Body of pancreas (tissue), 4 donors: ENCODE measurements at places on chromosomes 2 and 18. TPM values are rescaled to one million over a fixed set of nuclear protein-coding genes. Genes with fewer than 3 reads are reported as not detected.

DNA sequence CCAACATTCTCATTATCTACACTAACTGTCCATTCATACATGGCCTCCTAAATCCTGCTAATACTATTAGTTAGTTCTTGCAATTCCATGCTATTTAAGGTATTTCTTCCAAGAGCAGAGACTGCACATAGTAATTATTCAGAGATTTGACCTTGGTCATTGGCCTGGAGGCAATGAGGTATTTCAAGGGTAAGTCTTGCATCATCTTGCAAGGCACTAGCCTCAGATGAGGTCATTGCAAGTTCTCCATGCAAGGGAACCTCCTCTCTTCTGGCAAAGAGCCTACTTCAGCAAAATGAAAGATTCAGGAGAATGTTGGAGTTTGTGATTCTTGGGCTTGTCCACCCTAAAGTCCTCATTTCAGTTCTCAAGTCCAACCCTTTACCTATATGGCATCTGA lies 48.5 kb upstream of the IKZF2 start:
- peaks cover 12% of the 10 kb centered on the region for H3K4me1 ChIP-seq
- no peak overlapping the region for H3K4me3 ChIP-seq

The CHRND gene
- total RNA-seq, result not detected

DNA sequence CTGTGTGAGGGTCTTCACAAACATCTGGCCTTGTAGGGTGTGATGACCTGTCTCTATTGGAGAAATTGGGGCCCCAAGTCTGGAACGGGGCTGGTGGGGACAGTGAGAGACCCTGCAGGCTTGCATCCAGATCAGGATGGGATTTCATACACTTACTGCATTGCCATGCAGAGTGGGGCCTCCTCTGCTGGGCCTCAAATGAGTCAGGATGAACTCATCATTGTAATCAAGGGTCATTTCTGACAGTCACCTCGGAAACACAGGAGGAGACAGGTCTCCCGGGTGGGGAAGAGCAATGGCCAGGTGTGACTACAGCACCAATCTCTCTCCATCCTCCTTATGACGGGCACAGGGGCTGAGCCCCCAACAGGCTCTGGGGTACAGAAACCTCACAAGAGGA lies 48.1 kb upstream of the GALR1 start:
- no peak overlapping the region for H3K4me3 ChIP-seq
- DNase-seq, result no peak
- no peaks in the 10 kb centered on the region for H3K27me3 ChIP-seq
- no peaks in the 10 kb centered on the region for H3K36me3 ChIP-seq
- H3K27ac ChIP-seq, result no peak overlapping the region
- H3K4me1 ChIP-seq, result peaks cover 5% of the 10 kb centered on the region

DNA sequence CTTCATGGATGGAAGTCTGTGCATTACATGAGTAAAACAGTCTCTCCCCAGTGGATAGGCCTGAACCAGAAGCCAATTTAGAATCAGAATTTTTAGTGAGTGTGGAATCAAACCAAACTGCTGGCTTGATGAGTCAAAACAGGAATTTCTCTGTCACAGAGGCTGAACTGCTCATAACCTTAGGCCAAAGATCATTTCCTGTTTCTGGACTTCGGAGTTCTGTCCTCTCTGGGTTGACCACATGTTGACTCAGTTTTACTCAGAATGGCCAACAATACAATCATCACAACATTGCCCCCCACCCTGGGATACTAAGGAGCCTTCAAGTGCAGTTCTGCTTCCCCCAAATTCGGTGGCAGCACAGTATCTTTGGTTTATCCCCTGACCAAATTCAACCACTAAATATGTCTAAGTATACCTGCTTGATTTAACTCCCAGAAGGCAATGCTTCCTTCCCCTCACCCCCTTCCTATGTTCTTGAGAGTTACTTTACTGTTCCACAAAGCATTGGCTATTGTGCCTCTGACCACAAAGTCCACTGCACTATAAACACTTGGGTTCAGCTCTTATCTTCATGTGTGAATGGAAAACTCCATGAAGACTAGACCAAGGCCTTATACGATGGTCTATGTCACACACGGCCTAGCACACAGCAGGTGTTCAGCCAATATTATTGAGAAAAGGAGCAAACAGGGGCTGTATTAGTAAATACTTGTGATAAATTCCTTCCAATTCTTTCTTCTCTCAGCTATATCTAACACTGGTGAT lies 67.8 kb downstream of the NXPH2 start:
- H3K4me1 ChIP-seq, result no peaks in the 10 kb centered on the region
- H3K36me3 ChIP-seq, result no peaks in the 10 kb centered on the region
- DNase-seq, result no peak

GRCh38 chr2:135149251-135149650 lies 97.2 kb downstream of the RAB3GAP1 start:
- no peaks in the 10 kb centered on the region for H3K27me3 ChIP-seq
- peaks cover 6% of the 10 kb centered on the region for H3K36me3 ChIP-seq
- H3K4me3 ChIP-seq, result no peak overlapping the region
- H3K27ac ChIP-seq, result no peak overlapping the region
- DNase-seq, result peak; percentile 22

The RFX8 gene
- not detected for total RNA-seq

The FOXD4L1 gene
- total RNA-seq, result 0.52 TPM
